Activated CD4-positive, alpha-beta T cell treated with anti-CD3 and anti-CD28 coated beads, Interleukin-2, amount 10 ng/mL, durations not matched to agents 24 days and 14 days (primary cell): ENCODE measurements at places on chromosomes 1 and 21.
A peak's percentile ranks its signal among the peaks of the same experiment; 100 is the strongest.

DNA sequence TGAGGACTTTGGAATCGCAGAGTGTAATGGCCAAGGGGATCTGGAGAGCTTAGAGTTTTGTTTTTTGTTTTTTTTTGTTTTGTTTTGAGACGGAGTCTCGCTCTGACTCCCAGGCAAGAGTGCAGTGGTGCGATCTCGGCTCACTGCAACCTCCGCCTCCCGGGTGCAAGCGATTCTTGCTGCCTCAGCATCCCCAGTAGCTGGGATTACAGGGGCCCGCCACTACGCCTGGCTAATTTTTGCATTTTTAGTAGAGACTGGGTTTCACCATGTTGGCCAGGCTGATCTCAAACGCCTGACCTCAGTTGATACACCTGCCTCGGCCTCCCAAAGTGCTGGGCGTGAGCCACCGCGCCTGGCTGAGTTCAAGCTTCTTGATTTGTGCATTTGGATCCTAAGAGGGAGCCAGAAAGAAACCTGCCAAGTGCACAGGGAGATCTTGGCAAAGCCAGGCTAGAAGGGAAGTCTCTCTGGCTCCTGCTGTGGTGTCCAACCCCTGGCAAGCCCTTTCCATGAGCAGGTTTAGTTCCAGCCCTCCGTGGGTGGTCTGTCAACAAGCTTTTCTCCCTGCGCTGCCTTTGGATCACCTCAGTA lies 852 bp downstream of the FAAH start:
- peak overlapping the region; percentile 74 for H3K4me3 ChIP-seq
- peaks cover 34% of the 10 kb centered on the region for H3K27me3 ChIP-seq
- no peak overlapping the region for H3K27ac ChIP-seq
- no peak for DNase-seq
- H3K36me3 ChIP-seq = peaks cover 5% of the 10 kb centered on the region

- H3K27me3 ChIP-seq = peaks cover 7% of the 10 kb centered on the region
- H3K4me1 ChIP-seq = no peaks in the 10 kb centered on the region
- H3K4me3 ChIP-seq = no peak overlapping the region
- no peak for DNase-seq
Measured at GRCh38 chr21:42171091-42172053, 47.6 kb upstream of the ABCG1 start.

GRCh38 chr1:9161342-9161741 lies 32.4 kb upstream of the GPR157 start:
- peaks cover 2% of the 10 kb centered on the region for H3K36me3 ChIP-seq
- no peak overlapping the region for H3K4me3 ChIP-seq
- no peak overlapping the region for H3K27ac ChIP-seq
- no peak for DNase-seq
- peaks cover 14% of the 10 kb centered on the region for H3K4me1 ChIP-seq

- no peak overlapping the region for H3K4me3 ChIP-seq
- no peaks in the 10 kb centered on the region for H3K4me1 ChIP-seq
- DNase-seq = no peak
- H3K36me3 ChIP-seq = no peaks in the 10 kb centered on the region
- no peaks in the 10 kb centered on the region for H3K27me3 ChIP-seq
Measured at GRCh38 chr21:41684381-41685245, 82.2 kb downstream of the RIPK4 start.

DNA sequence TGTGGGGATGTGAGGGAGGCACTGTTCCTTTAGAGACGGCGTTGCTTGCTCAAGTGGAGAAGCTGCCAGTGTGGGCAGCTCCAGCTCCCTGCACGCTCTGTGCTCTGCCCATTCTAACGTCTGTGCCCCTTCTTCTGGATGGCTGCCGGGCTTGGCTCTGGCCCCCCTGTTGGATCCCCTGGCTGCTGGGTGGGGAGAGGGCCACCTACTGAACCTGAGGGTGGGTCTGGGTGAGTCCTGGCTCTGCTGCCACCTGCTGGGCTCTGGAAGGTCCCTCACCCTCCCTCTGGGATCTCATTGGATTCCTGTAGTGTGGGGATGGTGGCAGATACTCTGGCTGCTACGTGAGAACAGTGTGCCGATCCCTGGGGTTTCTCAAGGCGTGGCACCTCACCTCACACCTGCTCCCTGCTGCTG lies 5.0 kb downstream of the PFKL start:
- peaks cover 27% of the 10 kb centered on the region for H3K4me1 ChIP-seq
- peaks cover 22% of the 10 kb centered on the region for H3K36me3 ChIP-seq
- H3K27me3 ChIP-seq = no peaks in the 10 kb centered on the region
- H3K4me3 ChIP-seq = peak overlapping the region; percentile 26
